HS-27A (cell line): ENCODE measurements at places on chromosomes 12 and 14.

DNA sequence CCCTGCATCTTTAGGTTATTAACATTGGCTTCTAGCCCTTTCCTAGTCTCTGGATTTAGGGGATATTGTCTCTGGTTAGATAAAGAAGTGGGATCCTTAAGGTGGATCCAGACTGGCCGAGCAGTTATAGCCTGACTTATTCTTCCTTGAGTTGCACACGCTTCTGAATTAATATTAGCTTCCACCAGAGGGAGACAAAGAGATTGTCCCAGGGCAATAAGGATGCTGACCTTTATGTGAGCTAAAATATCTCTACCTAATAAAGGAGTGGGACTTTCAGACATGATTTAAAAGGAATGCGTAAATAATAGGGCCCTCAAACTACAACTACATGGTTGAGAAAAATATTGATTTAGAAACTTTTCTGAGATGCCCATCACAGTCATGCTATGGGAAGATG, 139.7 kb downstream of the SLCO1B3 start:
- peak; percentile 41 for DNase-seq

DNA sequence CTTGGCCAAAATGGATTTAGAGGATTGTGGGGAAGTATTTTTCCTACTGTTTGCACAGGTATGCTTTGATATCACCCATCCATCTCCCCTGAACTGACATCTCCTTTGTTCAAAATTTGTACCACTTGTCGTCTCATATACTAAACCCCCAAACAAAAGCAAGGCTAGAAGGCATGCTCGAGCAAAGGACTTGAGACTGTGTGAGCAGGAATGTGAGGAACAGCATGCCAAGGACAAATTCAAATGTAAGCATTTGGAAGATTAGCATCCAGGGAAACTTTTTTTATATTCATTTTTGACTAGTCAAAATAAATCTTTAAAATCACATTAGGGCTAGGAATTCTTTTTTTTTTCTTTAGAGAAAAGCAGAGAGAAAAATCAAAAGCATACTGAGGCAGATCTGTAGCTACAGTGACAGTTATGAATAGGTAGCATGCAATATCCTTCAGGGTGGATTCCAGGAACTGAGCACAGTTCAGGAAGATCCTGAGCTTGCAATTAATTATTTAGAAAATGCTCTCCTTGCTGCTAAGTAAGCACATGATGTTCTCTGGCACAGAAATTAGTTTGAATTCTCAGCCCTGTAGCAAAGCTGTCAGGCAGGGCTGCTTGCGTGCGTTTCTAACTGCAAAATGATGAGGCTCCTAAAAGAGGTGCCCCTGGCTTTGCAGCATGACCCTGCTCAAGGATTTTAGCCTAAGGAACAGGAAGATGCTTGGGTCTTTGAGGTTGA, 327.7 kb downstream of the LRIG3 start:
- DNase-seq = no peak

DNA sequence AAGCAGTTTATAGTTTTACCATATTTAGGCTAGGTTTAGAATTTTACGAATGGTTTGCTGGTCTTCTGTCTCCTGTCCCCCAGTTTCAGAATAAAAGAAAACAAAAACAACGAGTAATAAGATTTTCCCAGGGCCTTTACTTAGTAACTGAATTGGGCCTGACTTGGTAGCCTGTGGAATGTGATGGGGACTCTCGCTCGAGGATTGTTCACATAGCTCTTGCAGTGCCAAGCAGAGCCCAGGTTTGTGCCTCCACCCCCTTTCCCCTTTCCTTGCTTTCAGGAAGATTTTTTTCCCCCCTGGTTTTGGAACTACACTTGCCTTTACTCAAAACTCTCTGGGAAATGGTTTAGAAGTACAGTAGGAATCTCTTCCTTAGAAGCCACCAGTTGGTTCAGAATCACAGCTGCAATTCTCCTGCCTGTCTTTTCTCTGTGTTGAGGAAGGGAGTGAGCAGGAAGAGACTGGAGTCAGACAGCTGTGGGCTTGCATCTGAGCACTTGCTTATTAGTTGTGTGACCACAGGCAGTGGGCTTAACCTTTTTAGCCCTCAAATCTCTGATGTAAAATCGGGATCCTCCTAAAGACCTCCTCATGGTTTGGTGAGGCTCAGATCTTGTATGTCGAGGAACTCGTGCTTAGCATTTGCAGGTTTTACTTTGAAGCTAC, 501.2 kb downstream of the PCNX1 start:
- DNase-seq = no peak

- DNase-seq = peak; percentile 19
These were observed 706 bp upstream of the DIO2 start for GRCh38 chr14:80212023-80212397.

- peak; percentile 86 for DNase-seq
These were observed 22.9 kb downstream of the ETFBKMT start for GRCh38 chr12:31682136-31682962.

DNA sequence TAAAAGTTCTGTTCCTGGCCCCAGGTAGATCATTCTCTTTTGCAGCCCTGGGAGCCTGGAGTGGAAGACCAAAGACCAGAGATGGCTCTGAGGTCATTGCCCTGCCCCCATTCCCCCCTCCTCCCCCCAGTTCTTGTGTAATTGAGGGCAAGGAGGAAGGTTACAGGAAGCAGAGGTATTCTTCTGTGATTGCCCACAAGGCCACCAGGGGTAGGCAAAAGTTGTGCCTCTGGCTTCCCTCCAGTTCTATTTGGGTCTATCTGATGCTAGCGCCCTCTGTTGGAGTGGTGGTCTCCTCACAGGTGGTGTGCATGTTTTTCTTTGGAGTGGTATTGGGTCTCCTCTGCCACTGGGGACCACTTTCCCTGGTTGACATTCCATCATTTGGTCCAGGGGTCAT, 41.2 kb upstream of the CRY1 start:
- no peak for DNase-seq

GRCh38 chr12:103640410-103640809, 53.3 kb downstream of the STAB2 start:
- no peak for DNase-seq

GRCh38 chr12:7142056-7142644, 12.0 kb downstream of the CLSTN3 start:
- no peak for DNase-seq

GRCh38 chr12:53499266-53500141, at the start of gene MAP3K12:
MAP3K12 (minus strand) TSS chr12:53499458; CDS start chr12:53487391, 12,067 bp downstream.
- no peak for DNase-seq

DNA sequence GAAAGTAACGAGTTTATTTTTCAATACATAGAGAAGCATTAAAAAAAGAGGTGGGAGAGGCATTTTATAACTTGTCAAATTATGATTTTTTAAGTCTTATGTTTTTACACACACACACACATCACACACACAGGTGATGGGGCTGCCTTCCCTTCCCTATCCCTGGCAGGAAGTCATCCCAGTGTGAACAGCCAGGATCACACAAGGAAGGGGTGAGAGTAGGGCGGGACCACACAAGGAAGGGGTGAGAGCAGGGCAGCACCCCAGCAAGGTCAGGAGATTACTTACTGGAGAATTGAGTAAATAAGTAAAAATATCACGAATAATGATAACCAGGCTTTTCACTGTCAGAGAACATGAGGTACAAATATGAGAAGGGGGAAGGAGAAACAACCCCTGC, 372.6 kb downstream of the SEC23A start:
- DNase-seq = no peak
